ENCODE measurements at places on chromosomes 6 and 20.
A peak's percentile ranks its signal among the peaks of the same experiment; 100 is the strongest.

GRCh38 chr6:43703512-43704429 lies 16.2 kb upstream of the MRPS18A start:
- DNase-seq: no peak

DNA sequence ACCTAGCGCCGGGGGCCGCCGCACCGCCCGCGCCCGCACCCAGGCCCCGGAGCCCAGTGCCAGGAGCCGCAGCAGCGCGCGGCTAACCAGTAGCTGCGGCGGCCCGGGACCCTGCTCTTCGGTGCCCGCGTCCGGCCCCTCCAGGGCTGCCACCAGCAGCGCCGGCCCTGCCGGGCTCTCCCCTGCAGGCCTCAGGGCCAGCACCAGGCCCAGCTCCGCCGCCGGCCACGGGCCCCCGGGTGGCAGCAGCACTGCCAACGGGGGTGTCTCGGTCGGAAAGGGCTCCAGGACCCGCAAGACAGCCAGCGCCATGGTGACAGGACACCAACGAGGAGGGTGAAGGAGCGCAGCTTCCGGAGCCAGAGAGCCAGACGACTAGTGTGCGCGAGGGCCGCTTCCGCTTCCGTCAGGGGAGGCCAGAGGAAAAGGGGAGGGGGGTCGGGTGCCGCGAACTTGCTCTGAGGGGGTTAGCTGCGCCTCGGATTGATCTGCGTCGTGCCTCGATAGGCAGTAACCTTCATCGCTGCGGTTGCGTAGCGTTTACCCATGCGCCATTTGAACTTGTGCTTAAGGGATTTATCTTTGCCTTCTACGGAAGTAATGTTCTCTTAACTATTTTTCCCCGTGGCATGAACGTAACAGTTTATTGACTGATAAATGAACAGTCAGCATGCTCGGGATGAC lies at the start of gene PEX6:
Gene PEX6, minus strand, starts transcription at position 343 of the 684 bp plus-strand sequence. Its CDS starts 31 bp downstream, at position 312.
- peak; percentile 92 for DNase-seq

DNA sequence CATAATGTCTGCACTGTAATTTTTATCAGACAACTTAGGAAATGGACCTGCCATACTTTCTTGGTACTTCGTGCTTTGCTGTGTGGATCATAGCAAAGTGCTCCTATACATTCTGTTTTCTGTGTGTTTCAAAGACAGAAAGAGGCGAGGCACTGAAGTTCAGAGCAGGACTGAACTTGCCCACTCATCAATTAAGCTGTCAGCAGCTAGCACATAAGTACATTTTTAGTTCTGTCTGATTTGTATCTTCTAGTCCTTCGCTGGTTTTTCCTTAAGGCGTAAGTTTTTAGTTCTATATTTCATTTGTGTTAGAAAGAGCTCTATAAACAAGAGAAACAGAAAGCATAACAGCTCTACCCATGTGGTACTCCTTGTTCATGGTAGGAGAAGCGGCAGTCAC lies 42.1 kb downstream of the MAP3K4 start:
- DNase-seq: no peak

- DNase-seq: no peak
Measured at GRCh38 chr6:111573892-111574797, 31.5 kb downstream of the TRAF3IP2 start.

DNA sequence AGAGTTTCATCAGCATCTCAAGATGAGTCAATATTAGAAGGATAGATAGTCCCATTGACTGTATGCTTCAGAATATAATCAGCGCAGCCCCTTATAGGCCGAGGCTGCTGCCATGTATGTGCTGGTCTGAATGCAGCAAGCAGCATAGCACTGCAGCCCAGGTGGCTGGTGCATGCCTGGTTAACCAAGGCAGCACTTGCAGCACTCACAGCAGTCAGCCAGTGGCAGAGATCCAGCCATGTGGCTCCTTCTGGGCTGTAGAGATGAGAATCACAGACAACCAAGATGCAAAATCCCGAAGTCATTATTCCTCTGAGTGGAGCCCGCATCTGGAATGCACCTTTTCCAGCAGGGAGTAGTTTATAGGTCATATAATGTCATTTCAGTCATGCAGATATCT lies 251.9 kb downstream of the UST start:
- DNase-seq: no peak

- no peak for DNase-seq
Measured at GRCh38 chr6:161636882-161637430, 363.1 kb upstream of the AGPAT4 start.

- DNase-seq: no peak
Measured at GRCh38 chr6:34964564-34964963, 75.5 kb downstream of the ANKS1A start.

DNA sequence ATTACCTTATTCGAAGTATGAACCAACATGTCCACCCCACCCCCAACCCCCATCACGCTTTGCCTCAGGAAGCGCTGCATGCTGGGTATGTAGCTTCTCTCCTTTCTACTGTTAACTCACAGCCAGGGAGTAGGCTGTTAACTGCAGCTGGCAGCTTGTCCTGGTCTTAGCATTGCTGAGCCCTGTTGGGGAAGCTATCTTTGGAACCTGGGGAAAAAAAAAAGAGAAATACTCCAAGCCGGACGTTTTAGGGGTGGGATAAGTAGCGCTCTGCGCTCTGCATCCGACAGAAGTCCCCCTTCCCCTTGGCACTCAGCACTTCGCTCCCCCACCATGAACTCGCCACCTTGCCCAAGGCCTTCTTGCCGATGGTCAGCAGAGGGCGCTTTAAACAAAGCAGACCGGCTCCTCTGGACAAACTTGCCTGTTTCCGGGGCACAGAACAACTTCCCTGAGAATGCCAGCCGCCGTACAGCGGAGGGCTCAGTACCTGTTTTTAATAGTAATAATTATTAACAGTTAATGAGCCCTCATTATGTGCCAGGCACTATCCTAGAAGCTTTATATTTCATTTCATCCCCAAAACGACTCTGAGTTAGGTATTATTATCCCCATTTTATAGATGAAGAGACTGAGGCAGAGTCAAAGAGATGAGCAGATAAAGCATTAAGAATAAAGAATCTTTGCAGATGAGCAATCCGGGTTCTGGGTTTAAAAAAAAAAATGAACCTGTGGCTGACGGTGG lies 35.2 kb upstream of the MDFI start:
- DNase-seq: peak; percentile 85

Measured in activated CD8-positive, alpha-beta memory T cell treated with anti-CD3 and anti-CD28 coated beads, Interleukin-2, amount 50 U/mL, for 48 hours (primary cell).